ENCODE measurements at places on chromosomes 2 and 18. TPM values are rescaled to one million over a fixed set of nuclear protein-coding genes. Genes with fewer than 3 reads are reported as not detected.
A peak's percentile ranks its signal among the peaks of the same experiment; 100 is the strongest.

- no peak for DNase-seq
These were observed 59.6 kb upstream of the DLX2 start for GRCh38 chr2:172162225-172162733.

GRCh38 chr2:179768765-179769164, 92.6 kb downstream of the ZNF385B start:
- DNase-seq, result no peak

DNA sequence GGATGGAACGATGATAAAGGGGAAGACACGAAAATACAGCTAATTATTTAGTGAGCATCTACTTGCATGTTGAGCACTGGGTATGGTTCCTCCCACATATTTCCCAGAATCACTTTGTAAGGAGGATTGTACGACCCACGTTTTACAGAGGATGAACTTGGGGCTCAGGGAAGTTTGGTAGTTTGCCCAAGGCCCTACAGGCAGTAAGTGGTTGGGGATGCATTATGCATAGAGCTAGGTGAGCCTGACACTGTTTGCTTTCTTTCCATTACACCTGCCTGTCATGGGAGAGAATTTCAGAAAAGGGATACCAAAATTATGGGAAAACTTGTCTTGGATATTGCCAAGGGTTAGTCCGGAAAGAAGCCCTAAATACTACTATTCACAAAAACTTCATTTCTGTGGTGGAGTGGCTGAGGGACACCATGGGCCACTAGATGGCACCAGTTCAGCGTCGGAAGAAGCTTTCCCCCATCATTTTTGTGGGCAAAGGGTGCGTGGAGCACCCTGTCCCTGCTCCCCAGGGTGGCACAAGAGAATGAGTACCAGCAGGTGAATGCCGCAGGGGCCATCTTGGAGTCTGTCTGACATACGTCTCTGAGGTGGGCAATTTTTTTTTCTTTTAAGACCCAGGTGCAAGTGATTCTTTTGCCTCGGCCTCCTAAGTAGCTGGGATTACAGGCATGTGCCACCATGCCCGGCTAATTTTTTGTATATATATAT, 23.5 kb upstream of the C18orf32 start:
- DNase-seq, result peak; percentile 64

ITGAV gene
- total RNA-seq, result 270 TPM

C1GALT1C1L gene
- 0.47 TPM for total RNA-seq

DNA sequence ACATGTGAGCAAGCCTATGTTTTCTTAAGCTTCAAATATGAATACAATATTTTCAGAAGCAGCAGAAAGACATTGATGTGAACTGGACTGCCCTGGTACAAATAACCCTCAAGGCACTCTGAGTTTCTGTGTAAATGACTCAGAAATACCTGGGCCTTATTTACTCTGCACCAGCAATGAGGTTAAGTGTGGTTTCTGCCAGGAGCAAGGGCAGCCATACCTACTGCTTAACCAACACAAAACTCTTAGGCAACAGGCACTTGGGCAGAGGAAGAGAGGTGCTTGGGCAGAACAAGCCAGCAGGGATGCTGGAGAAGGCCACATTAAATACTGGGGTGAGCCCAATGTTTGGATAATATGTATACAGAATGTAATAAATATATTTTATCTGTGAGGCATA, 29.4 kb upstream of the ARL5A start:
- DNase-seq, result no peak

DNA sequence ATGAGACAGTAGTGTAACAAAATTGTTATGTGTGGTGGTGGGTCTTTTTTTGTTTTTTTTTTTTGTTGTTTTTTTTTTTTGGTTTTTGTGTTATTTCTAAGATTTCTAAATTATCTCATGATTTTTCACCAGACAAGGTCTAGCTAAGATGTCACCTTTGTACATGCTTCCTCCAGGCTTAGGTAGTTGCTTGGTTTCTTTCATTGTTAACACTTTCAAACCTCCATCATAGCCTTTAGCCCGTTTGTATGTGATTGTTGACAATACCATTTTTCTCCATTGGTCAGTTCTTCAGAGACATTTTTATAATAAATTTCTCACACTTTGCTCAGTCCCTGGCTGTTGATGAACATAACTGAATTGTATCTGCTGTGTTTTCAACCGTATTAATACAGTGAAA, 2.2 kb downstream of the RELCH start:
- DNase-seq, result no peak

DNA sequence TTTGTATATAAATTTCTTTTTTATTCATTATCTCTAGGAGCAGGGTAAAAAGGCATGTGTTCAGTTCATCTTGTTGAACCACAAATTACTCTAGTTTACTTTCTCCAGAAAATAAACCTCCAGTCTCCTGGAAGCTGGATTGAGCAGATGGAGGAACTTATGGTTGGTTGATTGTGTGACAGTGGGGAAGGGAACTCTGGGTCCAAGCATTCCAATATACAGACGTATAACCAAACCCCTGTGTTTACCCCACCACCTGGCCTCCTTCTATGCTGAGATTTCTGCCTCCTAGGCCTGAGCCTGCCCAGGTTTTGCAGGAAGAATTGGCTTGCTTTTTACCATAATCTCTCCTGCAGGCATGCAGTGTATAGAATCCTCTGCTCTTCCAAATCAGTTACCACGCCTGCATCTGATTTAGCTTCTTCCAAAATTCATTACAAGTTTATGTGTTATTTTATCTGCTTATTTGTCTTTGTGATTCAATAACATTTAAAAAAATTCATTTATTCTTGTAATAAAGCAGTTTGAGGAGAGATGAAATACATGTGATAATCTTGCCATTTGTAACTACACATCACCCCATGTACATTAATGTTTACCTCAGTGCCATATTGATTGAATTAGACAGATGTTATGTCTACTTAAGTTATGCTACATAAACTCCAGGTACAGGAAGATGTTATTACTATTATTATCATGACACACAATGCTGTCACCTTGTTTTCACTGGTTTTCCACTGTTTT, 2.5 kb upstream of the RAB27B start:
- DNase-seq, result no peak

TXNDC2 gene
- not detected for total RNA-seq

CIB4 gene
- total RNA-seq, result not detected

- DNase-seq, result no peak
These were observed 110.9 kb downstream of the FAM210A start for GRCh38 chr18:13615432-13615861.

- DNase-seq, result no peak
These were observed 16.5 kb upstream of the MTCL1 start for GRCh38 chr18:8688816-8689215.

GRCh38 chr2:133773854-133774653, 205.8 kb upstream of the NCKAP5 start:
- no peak for DNase-seq

DNA sequence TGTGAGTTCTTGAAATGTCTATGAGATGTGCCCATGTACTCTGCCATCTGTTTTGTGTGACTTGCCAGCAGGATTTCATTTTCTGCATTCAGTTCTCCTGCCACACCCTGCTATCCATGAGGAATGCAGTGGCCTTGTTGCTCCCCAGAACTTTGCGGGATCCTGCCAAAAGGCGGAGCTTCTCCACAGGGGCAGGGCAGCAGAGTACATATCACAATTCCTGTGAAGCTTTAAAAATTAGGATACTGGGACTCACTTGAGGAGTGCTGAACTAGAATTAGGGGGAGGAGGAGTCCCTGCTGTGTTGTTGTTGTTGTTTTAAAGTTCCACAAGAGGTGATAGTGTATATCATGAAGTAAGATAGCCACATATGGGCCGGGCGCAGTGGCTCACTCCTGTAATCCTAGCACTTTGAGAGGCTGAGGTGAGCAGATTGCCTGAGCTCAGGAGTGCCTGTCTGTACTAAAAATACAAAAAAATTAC, 76.4 kb downstream of the TANC1 start:
- DNase-seq, result no peak

RSAD2 gene
- total RNA-seq, result 4.8 TPM

DNA sequence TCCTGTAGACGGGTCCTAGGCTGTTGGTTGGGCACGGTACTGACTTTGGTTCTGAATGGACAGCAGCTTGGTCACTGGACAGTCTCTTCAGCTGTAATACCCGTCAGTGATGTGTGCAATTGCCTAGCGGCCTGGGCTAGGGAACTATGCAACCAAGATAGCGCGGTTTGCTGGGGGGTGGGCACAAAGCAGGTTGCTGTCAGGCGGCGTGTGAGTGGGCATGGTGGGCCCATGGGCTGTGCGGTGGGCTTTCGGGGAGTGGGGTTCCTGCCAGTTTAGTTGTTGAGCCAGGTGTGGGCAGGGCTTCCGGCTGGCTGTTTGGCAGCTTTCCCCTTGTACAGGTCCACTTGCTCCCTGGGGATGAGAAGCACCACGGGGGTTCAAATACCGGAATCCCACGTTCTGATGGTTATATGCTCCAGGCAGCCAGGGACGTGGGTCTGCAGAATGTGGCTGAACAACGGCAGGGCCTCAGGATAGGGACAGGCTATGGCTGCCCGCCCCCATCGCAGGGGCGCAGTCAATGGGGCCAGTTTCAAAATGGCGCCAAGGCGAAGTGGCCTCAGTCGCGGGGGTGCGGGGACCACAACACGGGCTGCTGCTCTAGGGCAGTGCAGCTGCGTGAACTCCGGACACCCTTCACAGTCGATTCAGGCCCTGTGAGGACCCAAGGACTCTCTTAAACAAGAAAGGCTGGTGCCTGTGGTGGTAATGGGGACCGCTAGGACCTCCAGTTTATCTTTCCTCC, 407.5 kb upstream of the FIGN start:
- no peak for DNase-seq

ANKRD62 gene
- total RNA-seq, result not detected

DYNC1I2 gene
- total RNA-seq, result 68.8 TPM

DNA sequence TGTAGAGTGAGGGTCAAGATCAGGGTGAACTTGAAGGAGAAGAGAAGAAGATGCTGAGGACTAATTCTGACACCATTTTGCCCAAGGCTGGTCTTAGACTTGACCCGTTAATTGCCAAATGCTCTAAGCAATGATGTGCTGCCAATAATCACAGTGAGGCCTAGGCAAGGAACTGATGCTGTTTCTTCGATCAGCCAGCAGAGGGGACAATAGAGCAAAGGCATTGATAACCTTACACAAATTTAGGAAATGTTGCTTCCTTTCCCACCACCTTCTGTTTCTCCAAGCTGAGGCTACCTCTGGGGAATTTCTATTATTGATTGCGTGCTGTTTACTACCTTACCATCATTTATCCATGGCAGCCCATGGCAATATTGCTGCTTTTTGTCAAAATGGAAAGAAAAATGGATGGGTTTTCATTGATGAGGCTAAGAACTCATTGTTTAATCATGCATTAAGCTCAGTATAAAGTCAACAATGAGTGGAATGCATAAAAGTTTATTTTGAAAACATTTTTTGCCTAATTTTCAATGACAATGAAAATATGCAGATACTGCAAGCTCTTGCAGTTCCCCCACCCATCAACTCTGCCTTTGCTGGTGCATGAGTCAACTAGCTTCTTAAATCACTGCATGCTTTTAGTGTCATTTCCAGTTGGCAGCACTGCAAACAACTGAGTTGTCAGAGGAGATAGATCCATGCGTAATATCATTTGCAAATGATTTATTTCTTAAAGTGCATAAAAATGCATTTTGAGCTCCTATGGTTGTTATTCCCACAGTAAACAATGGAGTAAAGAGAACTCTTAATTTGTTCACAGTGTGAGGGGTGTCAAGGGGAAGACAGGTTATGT, 116.4 kb upstream of the NYAP2 start:
- DNase-seq, result no peak

ASIC4 gene
- 0.10 TPM for total RNA-seq

TRAK2 gene
- 201 TPM for total RNA-seq

DNA sequence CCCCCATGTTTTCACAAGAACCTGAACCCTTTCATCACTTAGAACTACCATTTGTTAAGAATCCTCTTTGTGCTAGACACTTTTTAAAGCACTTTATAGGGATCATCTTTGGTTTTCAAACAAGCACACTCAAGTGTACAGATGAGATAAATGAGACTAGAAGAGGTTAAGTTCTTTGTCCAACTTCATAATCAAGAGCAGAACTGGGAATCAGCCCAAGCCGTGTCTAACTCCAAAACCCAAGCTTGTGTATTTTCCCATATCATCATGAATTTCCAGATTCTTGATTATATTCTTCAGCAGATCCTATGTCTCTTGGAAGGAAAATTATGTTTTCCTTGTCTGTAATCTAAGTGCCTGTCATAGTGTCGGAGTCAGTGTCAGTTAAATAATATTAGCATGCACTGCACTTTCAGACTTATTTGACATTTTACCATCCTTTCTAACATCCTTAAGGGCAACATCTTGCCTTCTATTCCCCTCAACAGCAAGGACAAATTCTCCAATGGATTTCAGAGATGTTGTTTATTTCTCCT, 123.0 kb upstream of the SETBP1 start:
- DNase-seq, result no peak

RUFY4 gene
- total RNA-seq, result not detected

DNA sequence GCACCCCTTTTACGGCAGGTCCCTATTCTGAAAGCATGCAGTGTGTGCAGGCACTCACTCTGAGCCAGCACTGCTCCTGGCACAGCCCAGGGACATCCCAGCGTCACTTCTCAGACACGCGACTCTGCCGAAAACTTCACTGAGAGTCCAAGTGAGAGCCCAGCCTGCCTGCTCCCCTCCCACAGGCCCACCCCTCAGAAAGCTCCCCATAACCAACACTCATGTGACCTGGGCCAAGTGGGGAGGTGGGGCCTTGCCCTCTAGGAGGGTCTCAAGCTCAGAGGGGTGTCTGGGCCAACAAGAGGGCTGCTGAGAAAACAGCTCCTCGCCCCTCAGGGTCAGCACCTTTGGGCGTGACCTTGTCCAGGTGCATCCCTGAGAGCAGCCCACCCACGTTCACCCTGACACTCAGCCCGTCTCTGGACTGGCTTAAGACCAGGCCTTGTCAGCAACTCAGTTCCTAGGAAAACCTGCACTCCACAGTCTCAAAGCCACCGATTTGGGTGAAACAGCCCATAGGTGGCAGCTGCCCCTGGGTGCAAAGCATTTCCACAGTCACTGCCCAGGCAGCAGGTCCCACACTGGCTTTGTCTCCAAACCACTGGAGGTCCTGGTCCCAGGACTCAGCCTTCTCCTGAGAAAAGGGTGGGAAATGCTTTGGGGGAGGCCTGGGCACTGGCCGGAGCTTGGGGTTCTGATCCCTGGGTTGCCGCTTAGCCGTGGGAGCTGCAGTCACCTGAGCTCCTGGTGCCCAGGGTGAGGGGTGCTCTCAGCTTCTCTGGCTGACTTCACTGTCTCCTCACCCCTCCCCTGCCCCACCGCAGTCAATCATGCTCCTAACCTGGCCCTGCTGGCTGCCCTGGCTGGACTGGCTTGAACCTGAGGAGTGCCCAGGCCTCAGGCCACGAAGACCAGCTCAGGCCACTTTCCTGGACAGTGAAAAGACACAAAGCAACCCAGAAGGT, 209.6 kb downstream of the HDAC4 start:
- peak; percentile 17 for DNase-seq

Data from heart left ventricle (tissue), 16 donors.